Nucleus accumbens (tissue), 56 donors: ENCODE measurements at places on chromosomes 1 and 21.

DNA sequence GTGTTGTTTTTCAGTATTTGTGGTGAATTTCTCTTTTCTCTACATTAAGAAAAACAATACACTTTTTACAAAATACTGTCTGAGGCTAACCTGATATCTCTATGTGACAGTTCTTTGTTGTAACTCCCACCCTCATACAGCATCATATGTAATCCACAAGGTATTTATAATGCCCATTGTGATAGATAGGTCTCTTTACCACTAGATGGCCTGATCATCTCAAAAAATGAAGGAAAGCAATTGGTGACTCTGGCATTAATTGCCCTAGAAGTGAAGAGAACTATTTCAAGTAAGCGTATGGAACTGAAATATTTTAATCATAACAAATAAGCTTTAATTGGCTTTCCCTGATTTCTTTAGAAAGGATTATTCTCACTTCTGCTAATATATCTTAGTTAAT, 36.2 kb upstream of the HFM1 start:
- DNase-seq, result no peak

GRCh38 chr1:1614204-1614953, 921 bp upstream of the MIB2 start:
- DNase-seq, result no peak

GRCh38 chr21:46304955-46305354, 18.7 kb downstream of the C21orf58 start:
- DNase-seq, result no peak

- no peak for DNase-seq
These were observed 27.9 kb downstream of the RERE start for GRCh38 chr1:8789314-8790214.

DNA sequence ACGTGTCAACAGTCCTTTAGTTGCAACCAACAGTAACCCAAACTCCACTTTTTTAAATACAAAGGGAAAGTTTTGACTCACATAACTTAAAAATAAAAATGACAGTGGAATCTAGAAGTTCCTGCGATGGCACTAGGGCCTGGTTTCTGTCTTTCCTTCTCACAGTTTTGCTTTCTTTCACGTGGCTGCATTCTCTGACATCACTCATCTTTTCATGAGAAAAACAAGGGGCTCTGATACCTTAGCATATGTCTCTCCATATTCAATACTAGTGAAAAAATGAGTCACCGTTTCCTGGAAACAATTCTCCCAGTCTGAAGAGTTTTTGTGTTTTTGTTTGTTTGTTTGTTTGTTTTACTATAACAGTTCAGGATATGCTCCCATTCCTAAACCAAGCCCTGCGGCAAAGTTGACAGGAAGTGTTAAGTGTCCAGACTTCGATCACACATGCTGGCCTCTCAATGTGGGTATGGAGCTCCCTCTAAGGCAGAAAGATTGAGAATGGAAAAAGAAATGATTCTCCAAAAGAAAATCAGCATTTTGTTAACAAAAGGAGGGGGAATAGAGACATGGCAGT, 483.3 kb downstream of the TTLL7 start:
- DNase-seq, result no peak

- no peak for DNase-seq
These were observed 27.7 kb downstream of the L1TD1 start for GRCh38 chr1:62222321-62222720.

- DNase-seq, result no peak
These were observed 186.4 kb downstream of the FMN2 start for GRCh38 chr1:240278082-240278481.

DNA sequence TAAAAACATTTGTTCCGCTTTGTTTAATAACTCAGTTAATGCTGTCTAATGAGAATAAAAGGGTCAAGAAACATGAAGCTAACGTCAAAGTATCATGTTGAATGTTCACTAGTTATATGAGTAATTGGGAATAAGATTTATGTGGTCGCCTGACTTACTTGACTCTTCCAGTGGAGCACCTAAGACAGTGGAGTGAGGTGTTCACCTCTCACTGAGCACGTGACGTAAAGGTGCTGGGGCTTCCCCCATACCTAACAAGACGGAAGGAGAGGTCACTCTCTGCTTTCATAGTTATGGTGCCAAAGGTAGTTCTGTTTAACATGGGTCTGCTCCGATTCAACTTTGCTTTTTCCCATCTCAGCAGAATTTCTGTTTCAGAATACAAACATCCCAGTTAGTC, 686 bp downstream of the KMO start:
- no peak for DNase-seq

GRCh38 chr1:24635195-24635843, 7.8 kb upstream of the SRRM1 start:
- DNase-seq, result no peak

DNA sequence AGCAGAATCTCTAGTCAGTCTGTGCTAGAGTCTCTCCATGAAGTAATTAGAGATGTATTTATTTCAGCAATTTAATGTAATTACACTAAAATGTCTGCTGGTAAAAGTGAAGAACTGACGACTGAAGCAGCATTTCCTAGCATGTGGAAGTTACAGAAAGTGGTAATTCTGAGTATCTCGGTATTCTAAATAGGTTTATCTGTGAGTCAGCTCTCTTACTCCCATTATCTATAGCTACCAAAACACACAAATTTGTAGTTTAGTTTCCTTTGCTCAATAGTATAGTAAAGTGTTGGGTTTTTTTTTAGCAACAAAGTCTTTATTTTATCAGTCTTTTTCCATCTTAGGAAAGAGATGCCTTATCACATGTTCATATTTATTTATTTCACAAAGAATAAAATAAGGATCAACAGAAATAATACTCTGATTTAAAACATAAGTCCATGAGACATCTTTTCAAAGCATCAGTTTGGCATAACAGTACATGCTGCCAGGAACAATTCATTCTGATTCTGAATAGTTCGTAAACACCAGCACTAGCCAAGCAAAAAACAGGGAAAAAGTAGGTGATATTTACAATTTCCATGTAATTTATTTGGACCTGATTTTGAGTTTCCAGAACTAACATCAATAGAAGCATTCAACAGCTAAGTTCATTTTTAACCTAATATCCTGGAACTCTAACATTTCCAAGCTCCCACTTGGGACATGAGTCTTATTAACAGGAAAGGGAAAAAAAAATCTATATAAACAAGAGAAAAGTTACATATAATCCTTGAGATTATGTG, 76.3 kb downstream of the KCNT2 start:
- DNase-seq, result no peak

DNA sequence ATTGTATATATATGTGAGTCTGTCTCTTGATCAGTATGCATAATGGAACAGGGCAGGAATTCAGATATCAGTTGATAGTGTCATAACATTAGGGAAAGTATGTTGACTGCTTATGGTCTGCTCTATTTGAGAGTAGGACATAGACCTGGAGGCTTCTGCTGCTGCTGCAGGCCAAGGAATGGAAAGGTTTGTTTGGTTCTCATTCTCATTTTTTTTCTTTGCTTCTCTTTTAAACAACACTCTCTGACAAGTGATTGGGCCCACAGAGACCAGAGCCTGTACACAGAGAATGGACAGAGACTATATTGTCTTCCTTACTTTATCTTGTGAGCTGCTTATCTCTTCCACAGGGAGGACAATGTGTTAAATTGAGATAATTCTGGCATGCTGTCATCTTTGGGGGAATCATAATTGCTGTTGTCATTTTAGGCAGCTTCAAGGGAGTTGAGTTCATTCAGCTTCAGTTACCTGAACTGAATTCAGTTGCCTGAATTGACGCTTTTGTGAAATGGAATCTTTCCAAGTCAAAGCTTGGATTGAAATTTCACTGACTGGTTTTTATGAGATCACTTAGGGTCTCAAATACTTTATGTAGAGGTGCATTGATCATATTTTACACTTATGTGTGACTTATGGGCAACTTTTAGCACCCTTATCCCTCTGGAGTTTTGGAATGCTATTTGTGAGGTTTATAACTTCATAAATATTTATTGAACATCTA, 16.9 kb downstream of the CAP1 start:
- no peak for DNase-seq
